Stimulated activated effector memory CD8-positive, alpha-beta T cell treated with anti-CD3 and anti-CD28 coated beads, Interleukin-12 subunit alpha, Interleukin-12 subunit beta, amount 100 ng/mL, for 72 hours (primary cell): ENCODE measurements at places on chromosomes 5 and 9.
A peak's percentile ranks its signal among the peaks of the same experiment; 100 is the strongest.

DNA sequence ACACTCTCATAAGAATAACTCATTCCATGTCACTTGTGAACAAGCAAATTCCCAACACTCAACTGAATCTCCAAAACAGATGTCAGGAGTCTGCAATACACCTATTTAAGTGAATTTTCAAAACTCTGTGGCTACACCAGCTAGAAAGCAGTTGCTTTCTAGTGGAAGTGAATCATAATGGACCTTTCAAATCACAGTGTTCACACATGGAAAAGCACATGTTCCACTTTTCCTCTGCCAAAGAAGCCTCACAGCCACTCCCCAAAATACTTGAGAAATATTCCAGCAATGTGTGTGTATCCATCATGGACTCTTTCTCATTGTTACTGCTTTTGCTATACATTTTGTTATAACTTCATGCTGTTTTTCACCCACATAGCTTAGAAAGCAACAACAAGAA, 17.4 kb downstream of the MARCHF3 start:
- DNase-seq: no peak

DNA sequence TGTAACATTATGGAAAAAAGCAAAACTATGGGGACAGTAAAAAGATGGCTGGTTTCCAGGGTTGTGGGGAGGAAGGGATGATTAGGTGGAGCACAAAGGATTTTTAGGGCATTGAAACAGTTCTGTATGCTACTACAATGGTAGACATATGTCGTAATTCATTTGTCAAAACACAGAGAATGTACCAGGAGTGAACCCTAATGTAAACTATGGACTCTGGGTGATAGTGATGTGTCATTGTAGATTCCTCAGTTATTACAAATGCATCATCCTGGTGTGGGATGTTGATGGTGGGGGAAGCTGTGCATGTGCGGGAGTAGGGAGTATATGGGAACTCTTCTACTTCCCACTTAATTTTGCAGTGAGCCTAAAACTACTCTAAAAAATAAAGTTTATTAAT, 135.0 kb upstream of the GABRP start:
- DNase-seq: no peak

GRCh38 chr5:80269991-80270438, 14.2 kb upstream of the SERINC5 start:
- DNase-seq: no peak

DNA sequence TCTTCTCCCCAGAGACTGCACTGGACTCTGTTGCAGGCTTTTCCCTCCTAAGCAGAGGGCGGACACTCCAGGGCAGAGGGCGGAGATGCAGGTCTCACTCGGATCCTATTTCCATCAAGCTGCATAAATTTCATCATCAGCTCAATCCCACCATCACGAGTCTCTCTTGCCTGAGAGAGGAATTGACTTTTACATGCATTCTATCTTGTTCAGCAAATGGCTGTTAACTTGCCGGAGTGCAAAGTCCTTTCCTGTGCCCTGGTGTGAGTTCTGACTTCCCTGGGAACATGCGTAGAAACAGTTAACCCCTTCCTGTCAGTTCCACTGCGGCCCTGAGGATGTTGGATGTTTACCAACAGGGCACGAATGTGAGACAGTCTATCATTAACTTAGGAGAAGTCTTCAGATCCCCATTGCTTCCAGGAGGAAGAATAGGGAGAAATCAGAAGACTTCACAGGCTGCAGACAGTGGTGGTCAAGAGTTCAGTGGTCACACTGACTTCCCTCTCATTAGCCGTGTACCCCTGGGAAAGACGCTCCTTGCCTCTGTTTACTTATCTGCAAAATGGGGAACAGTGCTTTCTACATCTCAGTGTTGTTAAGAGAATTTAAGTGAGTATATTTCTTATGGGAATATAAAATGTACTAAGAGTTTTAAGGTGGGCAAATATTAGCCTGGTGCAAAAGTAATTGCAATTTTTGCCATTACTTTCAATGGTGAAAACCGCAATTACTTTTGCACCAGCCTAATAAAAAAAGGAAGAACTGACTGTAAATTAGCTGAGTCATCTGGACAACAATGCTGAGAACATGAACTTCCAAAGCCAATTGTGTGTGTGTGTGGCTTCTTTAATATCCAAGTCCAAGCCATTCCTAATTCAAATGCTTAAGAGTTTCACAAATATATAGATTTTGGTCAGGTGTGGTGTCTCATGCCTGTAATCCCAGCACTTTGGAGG, 248.0 kb downstream of the DRD1 start:
- DNase-seq: no peak

DNA sequence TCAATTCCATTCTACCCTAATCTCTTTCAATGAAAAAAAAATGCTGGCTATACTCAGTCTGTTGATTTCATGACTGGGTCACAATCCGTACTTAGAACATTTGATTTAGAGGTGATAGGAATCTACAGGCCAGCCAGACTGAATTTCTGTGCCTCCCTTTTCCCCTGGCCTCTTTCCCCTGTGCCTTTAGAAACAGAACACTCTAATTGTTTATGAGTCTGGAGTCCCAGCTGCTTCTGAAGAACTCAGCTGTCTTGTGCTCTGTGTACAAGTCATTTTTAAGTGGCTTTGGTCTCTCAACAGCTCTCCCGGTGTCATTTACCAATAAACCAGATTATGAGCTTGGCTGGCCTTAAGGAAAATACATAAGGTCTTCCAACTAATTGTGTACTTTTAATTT, 94.1 kb upstream of the ITGA2 start:
- no peak for DNase-seq

GRCh38 chr9:113150670-113151611, at the start of gene SLC31A2:
Gene SLC31A2, plus strand, starts transcription at chr9:113151007. Its CDS starts 68 bp downstream, at chr9:113151075.
- DNase-seq: peak; percentile 84

GRCh38 chr9:134565316-134565915, 76.2 kb upstream of the COL5A1 start:
- no peak for DNase-seq

DNA sequence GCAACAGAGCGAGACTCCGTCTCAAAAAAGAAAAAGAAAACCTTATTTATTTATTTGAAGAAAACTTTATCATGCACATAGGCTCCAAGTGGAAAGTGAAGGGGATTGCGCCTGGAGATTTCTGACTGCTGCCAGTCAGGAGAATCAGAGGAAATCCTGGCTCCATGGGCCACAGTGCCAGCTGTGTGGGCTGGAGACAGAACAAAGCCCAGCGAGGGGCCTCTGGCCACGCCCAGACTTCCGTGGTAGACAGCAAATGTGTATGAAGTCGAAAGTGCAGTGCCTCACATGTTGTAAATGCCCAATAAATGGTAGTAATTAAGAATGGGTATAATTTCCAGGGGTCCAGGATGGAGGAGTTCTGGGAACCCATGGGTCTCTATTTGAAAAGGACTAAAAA, 75.8 kb upstream of the WWC1 start:
- DNase-seq: no peak

DNA sequence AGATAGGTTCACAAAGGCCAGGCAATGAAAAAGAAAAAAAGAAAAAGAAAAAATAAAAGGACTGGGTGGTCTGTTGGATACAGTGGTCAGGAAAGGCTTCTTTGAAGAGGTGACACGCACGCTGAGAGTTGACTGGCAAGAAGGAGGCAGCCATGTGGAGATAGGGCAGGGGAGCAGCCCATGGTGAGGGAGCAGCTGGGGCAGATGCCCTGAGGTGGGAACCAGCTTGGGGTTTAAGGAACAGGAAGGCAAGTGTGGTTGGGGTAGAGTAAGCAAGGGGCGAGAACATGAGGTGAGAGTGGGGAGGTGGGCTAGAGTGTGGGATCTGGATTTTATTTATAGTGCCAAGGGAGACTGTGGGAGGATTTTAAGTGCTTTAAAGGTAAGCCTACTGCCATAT, 6.8 kb downstream of the ENHO start:
- DNase-seq: no peak

GRCh38 chr9:70535546-70536323, 121.3 kb upstream of the KLF9 start:
- DNase-seq: no peak

DNA sequence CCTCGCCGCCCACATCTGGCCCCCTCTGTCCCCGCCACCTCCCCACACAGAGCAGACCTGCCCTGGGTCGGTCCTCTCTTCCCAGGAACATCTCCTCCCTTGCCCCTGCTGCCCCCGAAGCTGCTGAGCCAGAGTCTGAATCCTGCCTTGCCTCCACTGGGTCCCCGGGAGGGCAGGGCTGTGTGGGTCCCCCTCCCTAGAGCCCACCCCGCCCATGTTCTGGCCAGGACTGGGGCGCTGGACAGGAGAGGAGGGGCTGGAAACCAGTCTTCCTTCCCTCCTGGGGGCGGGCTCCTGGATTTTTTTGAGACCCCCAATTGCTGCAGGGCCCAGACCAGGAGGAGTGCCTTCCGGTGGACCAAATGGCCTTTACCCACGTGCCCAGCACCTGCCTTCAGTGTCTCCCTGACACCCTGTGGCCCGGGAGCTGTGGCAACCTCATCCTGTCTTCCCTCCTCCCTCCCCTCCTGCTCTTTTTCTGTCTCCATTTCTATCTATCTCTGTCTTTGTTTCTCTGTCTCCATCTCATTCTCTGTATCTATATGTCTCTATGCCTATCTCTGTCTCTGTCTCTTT, 12.1 kb downstream of the MRPL36 start:
- no peak for DNase-seq

- no peak for DNase-seq
These were observed 753.3 kb downstream of the IRX1 start for GRCh38 chr5:4348919-4349318.

- DNase-seq: no peak
These were observed 18.7 kb upstream of the SCGB3A1 start for GRCh38 chr5:180609817-180610550.

- DNase-seq: no peak
These were observed 71.0 kb downstream of the SH3PXD2B start for GRCh38 chr5:172383191-172383802.

- DNase-seq: no peak
These were observed 62.3 kb downstream of the RAPGEF1 start for GRCh38 chr9:131677444-131678180.

DNA sequence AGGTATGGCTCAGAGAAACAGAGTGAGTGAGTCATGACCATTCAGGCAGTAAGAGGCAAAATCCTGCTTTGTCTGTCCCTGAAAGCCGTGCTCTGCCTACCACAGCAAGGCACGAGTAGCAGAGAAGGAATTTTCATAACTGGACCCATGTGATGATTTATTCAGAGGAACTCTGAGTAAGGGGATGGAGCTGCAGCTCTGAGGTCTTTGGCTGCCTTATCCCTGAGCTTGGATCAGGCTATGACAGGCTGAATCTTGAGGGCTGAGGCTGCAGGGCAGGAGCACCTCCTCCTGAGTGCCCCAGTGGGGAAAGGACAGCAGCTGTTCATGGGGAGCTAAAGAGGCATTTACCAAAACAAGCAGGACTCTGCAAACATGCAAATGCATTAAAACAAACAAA, 183.4 kb downstream of the PAPPA start:
- DNase-seq: no peak

DNA sequence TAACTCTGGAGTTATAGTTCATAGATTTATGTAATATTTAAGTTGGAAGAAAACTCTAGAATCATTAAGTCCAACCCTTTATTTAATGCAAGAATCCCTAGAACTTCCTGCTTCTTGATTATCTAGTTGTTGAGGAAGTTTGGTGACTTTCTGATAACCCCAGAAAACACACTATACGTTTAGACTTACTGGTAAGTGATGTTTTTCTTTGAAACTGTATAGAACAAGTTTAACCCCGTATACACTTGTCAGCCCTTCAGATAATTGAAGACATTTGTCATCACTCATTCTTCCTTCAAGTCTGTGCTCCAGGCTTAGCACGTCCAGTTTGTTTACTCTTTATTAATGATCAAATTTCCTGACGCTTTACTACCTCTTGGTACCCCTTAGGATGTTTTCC, 9.0 kb downstream of the NDUFS4 start:
- DNase-seq: no peak

DNA sequence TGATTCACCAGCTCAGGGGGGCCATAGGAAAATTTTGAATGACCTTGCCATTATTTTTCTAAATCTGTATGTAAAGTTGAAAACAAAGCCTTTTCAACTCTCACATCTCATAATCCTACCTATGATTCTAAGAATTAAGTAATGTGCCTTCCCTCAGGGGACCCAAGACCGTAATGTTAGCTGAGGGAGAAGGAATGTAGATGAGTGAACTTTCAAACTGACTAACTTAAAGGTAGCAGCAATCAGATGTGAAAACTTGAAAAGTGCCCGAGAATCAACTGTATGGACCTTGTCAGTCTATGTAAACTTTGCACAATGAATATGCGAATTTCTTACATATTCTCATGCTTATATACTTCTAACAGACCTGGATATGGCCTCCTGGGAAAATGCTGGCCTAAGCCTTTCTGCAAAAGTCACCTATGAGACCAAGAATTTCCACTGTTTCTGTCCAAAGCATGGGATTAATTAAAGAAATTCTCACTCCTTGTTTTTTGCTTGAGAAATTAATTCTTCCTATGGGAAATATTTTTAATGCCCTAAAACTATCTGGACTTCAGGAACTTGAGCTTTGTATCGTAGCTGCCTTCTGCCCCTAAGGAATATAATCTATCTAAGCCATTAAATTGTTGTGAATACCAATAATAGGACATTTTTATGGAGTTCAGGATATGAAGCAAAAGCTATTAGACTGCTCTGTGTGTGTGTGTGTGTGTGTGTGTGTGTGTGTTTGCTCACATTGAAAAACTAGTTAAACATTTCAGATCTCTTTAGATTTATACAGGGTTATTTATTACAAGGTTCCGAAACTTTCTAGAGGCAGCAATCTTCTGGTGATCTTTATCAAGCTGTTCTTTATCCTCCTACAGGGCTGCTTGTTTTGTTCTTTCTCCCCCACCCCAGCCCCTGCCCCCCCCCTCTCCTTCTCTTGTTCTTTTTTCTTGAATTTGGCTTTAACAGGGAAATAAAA, 169.1 kb upstream of the CLINT1 start:
- DNase-seq: no peak

GRCh38 chr5:174751154-174752000, 27.0 kb downstream of the MSX2 start:
- DNase-seq: no peak

DNA sequence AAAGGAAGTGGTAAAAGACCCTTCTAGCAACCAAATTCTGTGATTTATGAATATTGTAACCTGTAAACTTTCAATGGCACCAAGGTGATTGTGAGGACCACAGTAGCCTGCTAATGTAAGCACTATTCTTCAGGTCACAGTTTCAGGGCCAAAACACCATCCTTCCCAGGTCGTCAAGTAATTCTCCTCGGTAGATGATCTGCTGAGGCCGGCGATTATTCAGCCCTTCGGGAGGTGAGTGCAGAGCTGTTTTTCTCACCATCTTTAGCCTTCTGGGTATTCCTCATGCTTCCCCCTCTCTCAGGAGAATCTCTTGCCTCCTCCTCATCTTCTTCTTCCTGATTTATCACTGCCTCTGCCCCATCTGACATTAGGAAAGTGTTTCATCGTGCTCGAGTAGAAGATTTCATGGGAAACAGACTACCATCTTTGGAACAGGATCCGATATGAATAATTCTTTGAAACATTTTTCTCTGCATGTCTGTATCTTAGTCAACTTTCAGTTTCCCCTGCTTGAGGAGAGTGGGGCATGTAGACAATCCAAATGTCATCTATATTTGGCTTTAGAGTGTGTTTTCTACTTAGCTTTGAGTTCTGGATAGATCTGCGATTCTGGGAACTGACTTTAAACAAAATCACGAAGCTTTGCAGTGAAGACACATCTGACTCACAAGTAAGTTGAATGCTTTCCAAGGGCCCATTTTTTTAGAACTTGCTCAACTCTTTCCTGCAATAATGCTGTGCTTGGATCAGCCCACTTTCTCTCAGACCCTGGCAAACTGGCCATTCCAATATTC, 173.9 kb downstream of the AOPEP start:
- DNase-seq: no peak
